ENCODE measurements at places on chromosomes 4 and X. TPM values are rescaled to one million over a fixed set of nuclear protein-coding genes. Genes with fewer than 3 reads are reported as not detected.

DNA sequence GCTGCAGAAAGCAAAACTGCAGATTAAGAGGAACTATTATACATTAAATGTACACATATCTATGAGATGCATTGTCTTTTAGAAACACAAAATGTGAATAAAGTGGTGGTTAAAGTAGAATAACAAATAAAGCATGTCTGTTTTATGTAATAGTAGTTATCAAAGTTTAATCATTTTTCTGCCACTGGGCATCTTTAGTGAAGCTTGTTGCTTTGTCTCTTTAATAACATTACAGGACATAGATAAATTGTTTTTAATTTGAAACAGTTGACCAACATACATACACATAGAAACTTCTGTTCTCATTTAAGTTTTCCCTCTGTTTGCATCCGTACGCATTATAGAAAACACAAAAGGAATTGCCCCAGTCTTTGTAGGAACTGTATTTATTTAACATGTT, 1700.0 kb upstream of the ADGRL3 start:
- no peak for DNase-seq

- no peak for DNase-seq
Observed at GRCh38 chrX:9510980-9511379, 46.1 kb downstream of the TBL1X start.

- no peak for DNase-seq
Observed at GRCh38 chr4:83054928-83055327, 19.9 kb downstream of the COPS4 start.

DNA sequence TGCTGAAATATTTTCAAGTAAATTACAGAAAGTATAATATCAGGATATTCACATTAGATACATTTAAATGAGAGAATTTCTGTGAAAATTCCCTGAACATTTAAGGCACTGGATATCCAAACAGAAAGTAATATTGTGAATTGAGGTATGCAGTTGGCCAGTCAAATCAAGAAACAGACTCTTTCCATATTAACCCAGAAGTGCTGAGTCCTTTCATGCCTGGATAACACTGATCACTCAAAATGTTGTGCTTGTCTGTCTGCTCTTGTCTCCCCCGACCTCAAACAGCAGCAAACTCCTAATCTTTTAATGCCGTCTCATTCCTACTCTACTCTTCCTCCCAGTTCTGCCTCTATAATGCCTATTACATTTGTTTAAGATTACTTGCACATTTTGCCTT, 51.2 kb downstream of the TBC1D9 start:
- no peak for DNase-seq

DNA sequence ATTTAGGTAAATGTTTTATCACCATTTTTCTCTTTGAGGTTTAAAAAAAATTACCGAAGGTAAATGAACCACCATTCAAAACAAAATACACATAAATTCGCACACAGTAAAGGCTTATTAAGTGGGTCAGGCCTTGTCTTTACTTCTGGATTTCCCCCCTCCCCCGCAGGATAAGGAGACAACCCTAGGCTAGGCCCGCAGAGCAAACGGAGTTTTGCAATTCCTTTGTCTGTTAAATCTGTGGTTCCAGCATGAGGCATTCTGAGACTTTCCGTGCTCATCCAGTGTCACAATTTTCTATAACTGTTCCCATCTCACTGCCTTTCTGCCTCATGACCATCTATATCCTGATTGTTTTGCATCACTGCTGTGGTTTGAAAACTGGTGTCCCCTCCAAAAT, 307.4 kb downstream of the DCHS2 start:
- no peak for DNase-seq

DNA sequence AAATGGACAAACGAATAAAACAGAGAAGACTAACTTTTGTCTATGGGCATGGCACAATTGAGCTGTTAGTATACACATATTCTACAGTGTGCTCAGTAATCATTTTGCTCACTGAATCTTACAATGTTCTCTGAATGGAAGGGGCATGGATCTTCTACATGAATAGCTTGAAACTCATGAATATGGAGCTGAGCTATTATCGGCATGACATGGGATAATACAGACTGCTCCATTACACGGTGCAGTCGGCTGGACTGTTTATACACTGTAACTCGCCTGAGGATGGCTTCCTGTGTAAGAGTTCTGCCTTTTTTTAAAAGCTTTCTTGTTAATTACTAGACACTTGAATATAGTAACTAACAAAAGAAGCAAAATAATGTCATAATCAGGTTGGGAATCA, 368.5 kb upstream of the MAD2L1 start:
- no peak for DNase-seq

DNA sequence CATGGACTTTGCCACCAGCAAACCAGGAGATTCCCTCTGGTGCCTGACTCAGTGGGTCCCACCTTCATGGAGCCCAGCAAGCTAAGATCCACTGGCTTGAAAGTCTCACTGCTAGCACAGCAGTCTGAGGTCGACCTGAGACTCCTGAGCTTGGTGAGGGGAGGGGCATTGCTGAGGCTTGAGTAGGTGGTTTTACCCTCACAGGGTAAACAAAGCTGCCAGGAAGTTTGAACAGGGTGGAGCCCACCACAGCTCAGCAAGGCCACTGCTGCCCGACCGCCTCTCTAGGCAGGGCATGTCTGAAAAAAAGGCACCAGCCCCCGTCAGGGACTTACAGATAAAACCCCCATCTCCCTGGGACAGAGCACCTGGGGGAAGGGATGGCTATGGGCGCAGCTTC, 28.1 kb downstream of the FAM9A start:
- DNase-seq, result no peak

DNA sequence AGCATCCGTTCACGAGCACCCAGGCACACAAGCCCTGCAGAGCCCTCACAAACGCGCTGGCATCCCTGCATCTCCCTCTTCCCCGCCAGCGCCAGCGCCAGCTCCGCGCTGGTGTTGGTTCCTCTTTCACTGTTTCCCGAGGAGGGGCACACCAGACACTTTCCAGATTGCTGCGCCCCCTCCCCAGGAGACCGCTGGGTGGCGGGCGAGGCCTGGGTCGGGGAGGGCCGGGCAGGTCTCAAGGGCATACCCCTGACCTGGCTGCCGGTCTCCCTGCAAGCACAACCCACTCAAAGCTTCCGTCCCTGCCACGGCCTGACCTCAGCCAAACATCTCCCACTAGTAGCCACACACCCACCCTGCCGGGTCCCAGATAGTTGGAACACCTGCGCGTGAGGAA, 2.2 kb upstream of the NKX1-1 start:
- DNase-seq, result no peak

DNA sequence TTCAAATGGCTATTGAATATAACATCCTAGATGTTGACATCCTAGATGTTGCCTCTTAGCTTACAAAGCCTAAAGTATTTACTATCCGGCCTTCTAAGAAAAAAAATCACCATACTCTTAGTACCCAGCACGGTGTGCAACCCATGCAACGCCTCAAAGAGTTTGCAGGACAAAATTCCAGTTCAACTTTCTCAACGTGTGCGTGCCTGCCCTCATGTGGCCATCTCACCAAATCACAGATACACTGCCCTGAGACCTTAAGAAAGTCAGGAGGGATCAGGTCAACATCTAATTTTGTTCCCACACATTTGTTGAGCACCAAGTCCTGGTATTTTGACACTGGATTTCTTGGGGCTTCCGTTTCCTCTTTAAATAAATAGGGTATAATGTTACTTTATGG, 68.3 kb downstream of the CRMP1 start:
- peak; percentile 27 for DNase-seq

The RNF212 gene
- 40.3 TPM for total RNA-seq

The DCX gene
- total RNA-seq, result 0.16 TPM

The PHOX2B gene
- not detected for total RNA-seq

The LUZP4 gene
- total RNA-seq, result 9.4 TPM
